ENCODE measurements at places on chromosomes 12 and 14.

- peak; percentile 35 for DNase-seq
Measured at GRCh38 chr14:39114073-39114838, at the start of gene GEMIN2. Gene GEMIN2 (plus strand): TSS chr14:39114323. CDS start chr14:39114339, 16 bp downstream.

- no peak for DNase-seq
Measured at GRCh38 chr12:94769047-94769420, 118.7 kb upstream of the TMCC3 start.

- DNase-seq = no peak
Measured at GRCh38 chr12:81835783-81836182, 76.6 kb upstream of the PPFIA2 start.

DNA sequence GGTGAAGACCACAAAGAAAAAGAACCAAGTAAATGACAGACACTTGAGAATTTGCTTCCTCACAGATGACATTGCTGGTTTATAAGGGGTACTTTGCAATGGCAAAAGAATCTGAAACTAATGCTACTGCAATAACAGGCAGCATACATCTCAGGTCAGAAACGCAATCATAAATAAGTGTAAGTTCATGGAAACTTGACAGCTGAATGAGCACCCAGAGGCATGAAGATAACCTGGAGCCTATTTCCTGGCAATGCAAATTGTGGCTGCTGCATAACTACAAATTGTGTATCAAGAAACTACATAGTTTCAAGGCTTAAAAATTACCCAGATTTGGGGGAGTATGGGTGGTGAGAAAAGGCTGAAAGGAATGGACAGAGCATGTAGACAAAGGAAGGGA, 8.5 kb upstream of the MYO1A start:
- no peak for DNase-seq

GRCh38 chr12:40107098-40107802, 1.4 kb upstream of the SLC2A13 start:
- DNase-seq = no peak

DNA sequence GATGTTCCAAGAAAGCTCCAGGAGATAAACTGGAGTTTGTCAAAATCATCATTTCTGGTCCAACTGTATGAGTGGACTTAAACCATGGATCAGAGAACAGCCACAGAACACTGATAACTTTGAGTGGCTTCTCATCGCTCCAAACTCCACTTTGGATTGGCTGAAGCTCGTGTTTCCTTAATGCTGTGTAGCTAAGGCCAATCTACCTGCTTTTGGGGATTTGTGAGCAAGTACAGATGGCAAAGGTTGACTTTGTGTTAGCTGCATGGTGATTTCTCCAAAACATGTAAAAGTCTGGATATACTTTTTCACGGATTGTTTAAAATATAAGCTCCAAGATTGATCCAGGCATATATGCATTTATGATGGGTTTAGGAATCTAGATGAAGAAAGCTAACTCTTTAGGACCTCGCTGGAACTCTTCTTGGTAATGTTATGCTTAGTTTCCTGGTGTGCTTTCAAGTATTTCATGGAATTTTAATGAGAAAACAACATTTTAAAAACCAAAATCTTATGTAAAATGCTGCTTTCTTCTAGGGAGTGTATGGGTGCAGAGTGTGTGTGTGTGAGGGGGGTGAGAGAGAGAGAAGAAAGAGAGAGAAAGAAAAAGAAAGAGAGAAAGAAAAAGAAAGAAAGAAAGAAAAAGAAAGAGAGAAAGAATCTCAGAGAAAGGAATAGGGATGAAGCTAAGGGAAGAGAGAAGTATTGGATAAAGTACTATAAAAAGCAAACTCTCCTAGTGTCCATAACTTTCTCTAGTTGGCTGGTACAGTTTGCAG, 11.6 kb upstream of the PAX9 start:
- DNase-seq = no peak

- DNase-seq = no peak
Measured at GRCh38 chr12:68317047-68317667, 15.0 kb downstream of the MDM1 start.

GRCh38 chr14:104510216-104510615, 69.3 kb upstream of the C14orf180 start:
- DNase-seq = no peak

DNA sequence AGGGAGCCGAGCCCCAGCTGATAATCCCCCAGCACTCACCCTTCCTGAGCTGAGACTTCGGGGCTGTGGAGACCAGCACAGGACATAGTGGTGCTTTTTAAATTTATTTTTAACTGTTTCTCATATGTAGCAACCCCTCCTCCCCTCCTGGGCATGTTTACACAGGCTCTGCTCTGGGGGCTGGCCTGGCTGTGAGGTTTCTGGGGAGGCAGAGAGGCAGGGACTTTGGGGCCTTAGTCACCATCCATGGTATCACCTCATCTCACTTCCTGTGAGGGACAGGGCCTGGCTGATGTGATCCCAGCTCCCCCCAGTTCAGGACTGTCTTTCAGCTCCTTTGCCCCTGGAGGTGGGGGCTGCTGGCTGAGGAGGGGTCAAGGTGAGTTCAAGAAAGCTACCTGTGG, 20.4 kb downstream of the VASH1 start:
- no peak for DNase-seq

DNA sequence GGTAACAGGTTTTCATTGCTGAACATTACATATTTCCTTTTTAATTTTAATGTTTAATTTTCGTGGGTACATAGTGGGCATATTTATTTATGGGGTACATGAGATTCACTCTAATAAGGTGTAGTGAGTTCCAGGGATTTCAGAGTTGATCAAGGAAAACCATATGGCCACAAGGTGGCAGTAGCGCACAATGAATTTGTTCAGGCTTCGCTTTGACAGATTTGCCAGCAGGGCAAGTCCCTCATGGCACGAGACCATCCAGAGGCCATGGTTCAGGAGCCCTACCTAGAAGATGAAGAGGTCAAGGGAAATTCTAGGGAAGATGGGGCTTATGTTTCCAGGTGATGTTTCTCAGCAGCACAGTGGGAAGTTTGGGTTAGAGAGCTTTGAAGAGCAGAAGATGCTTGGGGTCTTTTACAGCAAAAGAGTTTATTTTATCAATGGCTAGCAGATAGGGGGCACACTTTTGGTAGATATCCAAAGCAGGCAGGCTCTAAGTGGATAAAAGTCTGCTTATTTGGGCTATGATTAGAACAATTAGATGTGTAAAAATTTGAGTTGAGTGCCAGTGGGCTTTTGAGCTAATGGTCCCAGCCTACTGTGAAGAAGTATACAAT, 1004.4 kb downstream of the AACS start:
- DNase-seq = no peak

DNA sequence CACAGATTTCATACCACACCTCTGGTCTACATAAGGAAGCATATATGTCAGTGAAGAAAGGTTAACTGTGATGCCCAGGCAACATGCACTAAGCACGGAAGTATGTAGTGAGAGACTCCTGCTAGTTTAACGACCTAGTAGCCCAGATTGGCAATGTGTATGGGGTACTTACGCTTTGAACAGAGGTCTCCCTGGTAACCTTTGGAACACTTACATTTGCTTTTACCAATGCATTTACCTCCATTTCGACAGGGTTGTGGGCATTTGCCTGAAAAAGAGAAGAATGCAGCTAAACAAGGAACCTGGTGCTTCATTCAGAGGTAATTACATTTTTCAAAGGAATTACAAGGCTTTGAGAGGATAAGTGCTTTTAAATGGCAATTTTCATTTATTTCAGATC, 65.2 kb downstream of the WIF1 start:
- no peak for DNase-seq

GRCh38 chr12:13278249-13278787, 81.8 kb downstream of the EMP1 start:
- no peak for DNase-seq

- DNase-seq = no peak
Measured at GRCh38 chr12:49086116-49086515, 8.5 kb downstream of the DHH start.

- no peak for DNase-seq
Measured at GRCh38 chr14:69226736-69227135, 33.2 kb upstream of the GALNT16 start.

- DNase-seq = no peak
Measured at GRCh38 chr12:124675881-124676713, 108.7 kb upstream of the NCOR2 start.

GRCh38 chr12:8661016-8661415, 1.6 kb downstream of the MFAP5 start:
- no peak for DNase-seq

DNA sequence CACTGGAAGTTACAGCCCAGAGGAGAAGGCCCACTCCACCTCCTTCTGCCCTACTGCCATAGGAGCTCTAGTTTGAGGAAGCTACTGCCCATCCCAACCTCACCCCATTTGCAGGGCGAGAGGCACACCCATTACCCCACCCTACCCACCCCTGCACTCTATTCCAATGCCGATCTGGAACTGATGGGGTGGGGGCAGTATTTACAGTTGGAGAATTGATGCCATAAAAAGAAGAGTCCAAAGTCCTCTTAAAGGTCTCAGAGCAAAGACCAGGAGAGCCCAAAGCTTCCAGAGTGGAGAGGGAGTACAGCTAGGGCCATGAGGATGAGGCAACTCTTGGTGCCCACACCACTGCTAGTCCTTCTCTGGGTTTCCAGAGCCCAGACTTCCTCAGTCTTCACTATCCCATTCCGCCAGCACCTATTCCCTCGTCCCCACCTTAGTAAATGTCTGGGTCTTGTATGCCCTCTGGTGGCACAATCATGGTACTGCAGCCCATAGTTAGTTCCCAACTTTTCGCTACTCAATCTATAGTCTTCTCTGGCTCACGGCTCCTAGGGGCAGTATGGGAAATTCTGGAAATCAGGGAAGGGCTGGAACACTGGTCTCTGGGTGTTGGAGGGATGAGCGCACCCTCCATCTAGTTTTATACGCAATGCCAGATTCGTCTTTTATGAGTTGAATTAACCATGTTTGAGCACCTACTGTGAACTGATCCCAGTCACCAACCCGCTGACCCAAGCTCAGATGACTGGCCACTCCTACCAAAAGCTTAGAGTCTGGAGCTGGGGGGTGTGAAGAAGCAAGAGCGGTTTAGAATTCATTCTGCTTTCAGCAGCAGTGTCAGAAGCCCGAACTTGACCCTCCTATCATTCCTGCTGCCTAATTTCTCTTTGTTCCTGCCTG, 6.9 kb upstream of the ADCY6 start:
- DNase-seq = no peak

GRCh38 chr14:85688006-85688405, 158.1 kb downstream of the FLRT2 start:
- no peak for DNase-seq

- no peak for DNase-seq
Measured at GRCh38 chr12:117092886-117093285, 6.3 kb downstream of the TESC start.

- no peak for DNase-seq
Measured at GRCh38 chr14:85811340-85811739, 281.4 kb downstream of the FLRT2 start.

DNA sequence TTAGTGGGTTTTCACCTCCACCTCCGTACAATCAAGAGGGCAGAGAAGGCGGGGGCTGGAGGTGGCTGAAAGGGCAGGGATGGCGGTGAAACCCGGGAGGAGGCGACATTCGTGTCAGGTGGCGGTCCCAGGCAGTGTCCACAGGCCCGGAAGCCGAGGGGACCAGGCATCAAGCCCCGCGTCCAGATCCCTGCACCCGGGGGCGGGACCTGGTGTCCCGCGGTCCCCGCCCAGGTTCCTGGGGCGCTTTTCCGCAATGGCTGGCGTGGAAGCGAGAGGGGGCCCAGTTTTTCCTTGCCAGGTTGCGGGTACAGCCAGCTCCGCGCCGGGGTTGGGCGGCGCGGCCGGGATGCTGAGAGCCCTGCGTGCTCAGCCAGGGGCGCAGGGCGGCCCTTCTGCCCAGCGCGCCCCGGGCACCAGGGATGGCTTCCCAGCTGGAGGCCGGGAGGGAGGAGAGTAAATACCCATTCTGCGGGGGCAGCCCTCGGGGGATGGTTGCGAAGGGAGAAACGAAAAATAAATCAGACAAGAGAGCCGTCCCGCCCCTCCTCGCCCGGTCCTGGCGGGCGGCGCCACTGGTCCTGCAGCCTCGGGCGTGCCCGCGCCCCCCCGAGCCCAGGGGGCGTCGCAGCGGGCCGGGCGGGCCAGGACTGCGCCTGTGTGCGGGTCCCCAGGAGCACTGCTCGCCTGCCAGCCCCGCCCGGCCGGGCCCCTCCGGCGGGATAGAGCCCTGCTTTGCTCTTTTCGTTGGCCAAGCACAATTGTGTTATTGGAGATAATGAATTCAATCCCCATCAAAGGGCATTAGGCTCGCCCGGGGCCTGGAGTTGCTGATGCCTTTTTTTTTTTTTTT, 11.5 kb downstream of the FOXA1 start:
- no peak for DNase-seq

- no peak for DNase-seq
Measured at GRCh38 chr14:100688598-100689461, 37.9 kb upstream of the DLK1 start.

- DNase-seq = no peak
Measured at GRCh38 chr12:89796798-89797382, 88.3 kb upstream of the ATP2B1 start.

DNA sequence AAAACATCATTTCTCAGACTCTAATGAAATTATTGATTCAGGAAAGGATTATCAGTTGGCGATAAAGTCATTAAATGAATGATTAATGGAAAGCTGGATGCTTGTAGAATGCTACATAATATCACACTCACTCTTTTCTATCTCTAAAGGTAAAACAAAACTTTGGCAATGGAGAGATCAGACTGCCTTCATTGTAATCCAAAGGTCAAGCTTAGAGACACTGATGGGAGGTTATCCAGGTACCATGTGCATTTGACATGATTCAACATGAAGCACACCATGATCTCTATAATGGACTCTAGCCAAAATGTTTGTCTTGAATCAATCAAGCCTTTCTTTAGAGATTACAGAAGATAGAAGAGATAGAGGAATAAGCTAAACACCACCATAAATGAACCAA, 110.1 kb upstream of the USP44 start:
- no peak for DNase-seq

DNA sequence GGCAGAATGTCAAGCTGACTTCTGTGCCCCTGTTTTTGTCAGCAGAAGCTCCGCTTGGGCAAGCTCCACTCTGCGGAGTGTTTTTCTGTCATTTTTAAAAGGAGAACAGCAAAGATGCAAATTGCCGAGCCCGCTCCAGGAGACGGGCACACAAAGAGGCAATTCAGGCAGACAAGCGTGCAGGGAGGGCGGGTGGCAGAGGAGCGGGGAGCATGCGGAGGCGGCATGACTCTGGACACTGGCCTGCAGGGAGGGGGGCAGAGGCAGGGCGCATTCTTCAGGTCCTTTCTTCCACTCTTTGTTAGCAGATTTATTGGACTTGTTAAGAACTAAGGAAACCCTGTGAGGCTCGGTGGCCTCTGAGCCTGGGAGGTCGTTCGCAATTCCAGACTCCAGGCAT, 187.3 kb upstream of the RMST start:
- DNase-seq = no peak

GRCh38 chr14:26427097-26427496, 170.7 kb downstream of the NOVA1 start:
- no peak for DNase-seq

DNA sequence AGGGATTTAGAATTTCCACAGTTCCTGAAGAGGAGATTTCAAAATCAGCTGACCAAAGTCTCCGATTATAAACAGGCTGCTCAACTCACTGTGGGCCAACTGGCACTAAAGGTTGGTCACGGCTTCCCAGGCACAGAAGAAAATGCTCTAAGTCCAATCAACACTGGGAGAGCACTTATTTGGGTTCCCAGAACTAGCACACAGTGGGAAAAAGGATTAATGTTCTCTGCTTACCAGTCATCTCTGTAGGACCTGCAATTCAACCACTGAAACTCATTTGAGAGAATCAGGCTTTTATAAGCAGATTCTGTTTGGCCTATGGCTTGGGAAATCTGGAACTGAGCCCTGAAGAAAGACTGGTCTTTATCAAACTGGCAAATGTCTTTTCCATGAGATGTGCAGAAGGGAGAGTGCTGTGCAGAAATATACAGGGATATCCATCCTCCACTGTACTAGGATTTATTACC, 49.4 kb downstream of the ABCC9 start:
- DNase-seq = no peak
